ENCODE measurements at places on chromosomes 16 and 17. TPM values are rescaled to one million over a fixed set of nuclear protein-coding genes. Genes with fewer than 3 reads are reported as not detected.

The PTX4 gene
- not detected for total RNA-seq

The ITGAD gene
- total RNA-seq, result 0.06 TPM

The ITGA2B gene
- 1.8 TPM for total RNA-seq

The APOH gene
- 4.3 TPM for total RNA-seq

The RCVRN gene
- total RNA-seq, result not detected

The SNX20 gene
- total RNA-seq, result not detected

The SEZ6L2 gene
- total RNA-seq, result 22.4 TPM

The NXPH3 gene
- 1.1 TPM for total RNA-seq

The NAA38 gene
- total RNA-seq, result 139 TPM

Measured in A549 treated with Hydrocortisone at 1 μM for 4 hours (cell line).